Ascending aorta (tissue), 2 donors: ENCODE measurements at places on chromosomes 1 and 21. TPM values are rescaled to one million over a fixed set of nuclear protein-coding genes. Genes with fewer than 3 reads are reported as not detected.

DNA sequence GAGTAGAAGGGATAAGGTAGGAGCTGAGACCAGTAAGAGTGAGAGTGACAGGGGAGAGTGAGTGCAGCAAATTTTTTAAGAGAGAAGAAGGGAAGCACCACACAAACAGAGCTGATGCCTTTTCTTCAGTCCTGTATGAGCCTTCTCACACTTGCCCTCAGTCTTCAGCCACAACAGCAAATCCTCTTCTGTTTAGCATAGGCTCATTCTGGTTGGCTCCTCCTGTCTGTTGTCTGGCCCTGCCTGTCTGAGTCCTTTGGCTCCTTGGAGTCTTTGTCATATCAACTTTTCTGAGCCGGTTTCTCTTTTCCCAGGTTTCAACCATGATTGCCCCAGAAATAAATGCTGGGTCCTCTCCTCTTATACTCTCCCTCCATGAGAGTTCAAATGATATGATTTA, 12.7 kb upstream of the CASQ1 start:
- H3K4me1 ChIP-seq: no peaks in the 10 kb centered on the region
- no peak overlapping the region for H3K27ac ChIP-seq
- H3K36me3 ChIP-seq: no peaks in the 10 kb centered on the region
- no peak overlapping the region for H3K4me3 ChIP-seq
- H3K27me3 ChIP-seq: no peaks in the 10 kb centered on the region

DNA sequence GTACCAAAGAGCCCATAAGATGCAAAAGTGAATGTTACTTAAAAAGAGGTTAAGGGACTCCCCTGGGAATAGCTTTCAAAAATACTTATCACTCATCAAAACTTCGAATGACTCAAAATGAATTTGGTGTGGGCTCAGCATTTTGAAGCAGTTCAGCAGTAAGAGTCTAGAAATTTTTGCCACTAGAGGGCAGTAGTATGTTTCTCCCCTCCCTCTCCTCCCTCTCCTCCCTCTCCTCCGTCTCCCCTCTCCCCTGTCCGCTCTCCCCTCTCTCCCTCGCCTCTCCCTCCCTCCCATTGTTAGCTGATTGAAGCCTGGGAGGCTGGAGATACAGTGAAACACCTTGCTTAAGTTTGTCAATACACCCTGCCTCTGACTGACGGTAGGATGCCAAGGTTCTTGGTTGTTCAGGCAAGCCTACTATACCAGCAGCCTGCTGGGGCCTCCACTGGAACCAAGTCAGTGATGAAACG, 70.8 kb upstream of the TENT5C start:
- no peak for DNase-seq
- no peaks in the 10 kb centered on the region for H3K4me1 ChIP-seq
- H3K27ac ChIP-seq: no peak overlapping the region
- no peaks in the 10 kb centered on the region for H3K27me3 ChIP-seq

DNA sequence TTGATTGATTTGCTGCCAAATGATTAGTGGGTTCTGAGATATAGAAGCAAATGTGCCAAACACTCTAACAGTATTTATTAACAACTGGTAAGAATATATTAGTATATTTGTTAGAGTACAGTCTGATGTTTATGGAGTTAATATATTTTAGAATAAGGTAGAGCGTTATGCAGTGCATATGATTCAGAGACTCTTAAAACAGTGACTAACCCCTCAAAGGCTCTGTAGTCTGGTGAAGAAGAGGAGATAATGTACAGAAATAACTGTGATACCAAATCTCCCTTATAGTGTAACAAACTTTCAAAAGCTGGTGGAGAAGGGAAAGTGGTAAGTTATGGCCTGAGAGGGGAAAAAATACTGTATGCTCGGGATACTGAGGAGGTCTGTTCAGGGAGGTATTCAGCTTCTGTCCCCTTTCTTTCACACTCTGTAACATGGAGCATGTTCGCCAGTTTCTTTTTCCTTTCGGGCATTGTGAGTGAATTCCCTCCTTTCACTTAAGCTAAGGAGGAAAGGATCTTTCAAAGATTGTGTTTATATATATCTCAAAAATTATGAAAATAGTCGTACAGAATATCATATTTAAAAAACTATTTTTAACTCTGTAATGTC, 121.2 kb downstream of the ADGRL2 start:
- H3K36me3 ChIP-seq: no peaks in the 10 kb centered on the region
- DNase-seq: no peak
- no peaks in the 10 kb centered on the region for H3K27me3 ChIP-seq
- H3K4me3 ChIP-seq: no peak overlapping the region

DNA sequence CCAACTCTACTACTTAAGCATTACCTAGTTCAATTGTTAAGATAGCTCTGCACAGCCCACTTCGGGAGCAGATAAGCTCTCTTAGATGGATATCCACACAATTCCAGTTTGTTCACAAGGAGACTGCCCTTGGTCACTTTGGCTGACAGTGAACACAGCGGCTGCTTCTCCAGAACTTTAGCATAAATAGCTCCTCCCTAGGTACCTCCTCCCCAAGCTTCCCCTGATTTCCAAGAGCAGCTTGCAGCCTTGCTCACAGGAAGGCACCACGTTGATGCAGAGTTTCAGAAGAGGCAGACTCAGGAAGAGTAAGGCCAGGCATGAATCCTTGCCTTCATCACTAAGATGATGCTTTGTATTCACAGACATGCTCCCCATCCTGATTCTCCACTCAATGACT, 24.7 kb downstream of the TFF3 start:
- no peaks in the 10 kb centered on the region for H3K4me1 ChIP-seq
- no peaks in the 10 kb centered on the region for H3K27me3 ChIP-seq
- H3K36me3 ChIP-seq: no peaks in the 10 kb centered on the region

DNA sequence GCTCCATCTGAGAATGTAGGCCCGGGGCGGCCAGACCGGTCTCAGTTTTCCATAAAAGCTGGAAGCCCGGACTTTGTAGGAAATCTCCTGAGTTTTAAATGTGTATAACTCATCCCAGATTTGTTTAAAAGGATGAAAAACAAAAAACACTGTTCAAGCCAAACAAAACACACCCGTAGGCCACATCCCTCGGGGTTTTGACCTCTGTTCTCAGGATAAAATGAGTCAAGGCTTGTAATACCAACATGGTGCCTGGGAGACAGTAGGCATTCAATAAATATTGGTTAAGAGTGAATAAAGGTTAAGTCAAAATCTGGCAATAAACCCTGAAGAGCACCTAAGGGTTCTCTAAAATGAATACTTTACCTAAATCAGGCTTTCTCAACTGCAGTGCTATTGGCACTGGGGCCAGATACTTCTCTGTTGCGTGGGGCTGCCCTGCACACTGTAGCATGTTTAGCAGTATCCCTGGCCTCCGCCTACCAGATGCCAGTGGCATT, 55.0 kb downstream of the KAZN start:
- H3K27ac ChIP-seq: no peak overlapping the region
- H3K4me3 ChIP-seq: no peak overlapping the region
- no peaks in the 10 kb centered on the region for H3K27me3 ChIP-seq
- DNase-seq: no peak
- H3K36me3 ChIP-seq: no peaks in the 10 kb centered on the region
- no peaks in the 10 kb centered on the region for H3K4me1 ChIP-seq

DNA sequence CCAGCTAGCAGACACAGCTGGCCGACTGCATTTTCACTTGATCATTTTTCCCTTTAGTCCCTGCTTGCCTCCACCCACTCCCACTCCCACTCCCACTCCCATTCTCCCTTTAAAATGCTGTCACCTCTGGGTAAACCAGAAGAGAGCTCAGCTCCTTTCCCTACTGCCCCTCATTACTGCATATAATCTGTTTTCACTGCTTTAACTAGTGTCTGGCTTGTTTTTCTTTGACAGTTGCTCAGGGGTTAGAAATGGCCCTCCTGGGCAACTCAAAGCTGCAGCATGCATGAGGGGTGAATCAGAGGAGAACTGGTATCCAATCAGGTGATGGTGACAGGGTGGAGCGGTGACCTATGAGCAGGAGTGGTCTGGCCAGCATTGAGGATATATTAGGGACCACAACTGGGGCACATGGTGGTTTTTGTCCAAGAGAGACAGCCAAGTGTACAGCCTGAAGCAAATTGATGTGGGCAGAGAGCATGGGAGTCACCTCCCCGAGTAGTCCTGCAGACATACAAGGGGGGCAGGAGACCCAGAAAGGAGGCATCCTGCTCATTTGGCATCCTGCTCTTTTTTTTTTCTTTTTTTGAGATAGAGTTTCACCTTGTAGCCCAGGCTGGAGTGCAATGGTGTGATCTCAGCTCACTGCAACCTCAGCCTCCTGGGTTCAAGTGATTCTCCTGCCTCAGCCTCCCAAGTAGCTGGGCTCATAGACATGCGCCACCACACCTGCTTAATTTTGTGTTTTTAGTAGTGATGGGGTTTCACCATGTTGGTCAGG, 42.6 kb upstream of the SRSF10 start:
- peak overlapping the region; percentile 91 for H3K27ac ChIP-seq
- peaks cover 50% of the 10 kb centered on the region for H3K4me1 ChIP-seq
- H3K36me3 ChIP-seq: no peaks in the 10 kb centered on the region
- H3K27me3 ChIP-seq: no peaks in the 10 kb centered on the region
- no peak for DNase-seq
- no peak overlapping the region for H3K4me3 ChIP-seq

GRCh38 chr1:1989102-1989542, 14.5 kb downstream of the CFAP74 start:
- no peaks in the 10 kb centered on the region for H3K36me3 ChIP-seq
- H3K4me3 ChIP-seq: no peak overlapping the region
- H3K4me1 ChIP-seq: no peaks in the 10 kb centered on the region
- no peak for DNase-seq
- no peaks in the 10 kb centered on the region for H3K27me3 ChIP-seq
- H3K27ac ChIP-seq: no peak overlapping the region

GRCh38 chr1:47036764-47037163, 13.3 kb downstream of the CYP4X1 start:
- H3K27me3 ChIP-seq: no peaks in the 10 kb centered on the region
- H3K27ac ChIP-seq: no peak overlapping the region
- no peak for DNase-seq
- H3K36me3 ChIP-seq: peaks cover 10% of the 10 kb centered on the region
- peaks cover under 1% of the 10 kb centered on the region for H3K4me1 ChIP-seq

DNA sequence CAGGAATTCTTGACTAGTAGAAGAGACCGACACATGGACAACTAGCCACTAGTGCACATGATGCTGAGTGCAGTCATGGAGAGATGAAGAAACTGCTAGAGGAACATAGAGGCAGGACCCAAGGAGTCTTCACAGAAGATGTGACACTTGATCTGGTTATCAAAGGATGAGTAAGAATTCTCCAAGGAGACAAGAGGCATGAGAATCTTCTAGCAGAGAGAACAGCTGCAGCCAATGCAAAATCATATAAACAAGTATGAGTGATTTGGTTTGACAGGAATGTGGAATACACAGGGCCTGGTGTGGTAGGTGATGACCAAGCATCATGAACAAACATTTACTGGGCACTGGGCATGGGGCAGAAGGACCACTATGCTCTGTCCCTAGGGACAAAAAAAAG, 140.9 kb upstream of the CTTNBP2NL start:
- no peaks in the 10 kb centered on the region for H3K27me3 ChIP-seq
- no peak overlapping the region for H3K27ac ChIP-seq
- no peaks in the 10 kb centered on the region for H3K36me3 ChIP-seq
- no peaks in the 10 kb centered on the region for H3K4me1 ChIP-seq
- DNase-seq: peak; percentile 12
- H3K4me3 ChIP-seq: no peak overlapping the region

GRCh38 chr1:159664247-159664646, 50.1 kb downstream of the CRP start:
- no peaks in the 10 kb centered on the region for H3K27me3 ChIP-seq
- no peak overlapping the region for H3K27ac ChIP-seq
- DNase-seq: no peak
- H3K4me1 ChIP-seq: no peaks in the 10 kb centered on the region
- H3K36me3 ChIP-seq: no peaks in the 10 kb centered on the region

DNA sequence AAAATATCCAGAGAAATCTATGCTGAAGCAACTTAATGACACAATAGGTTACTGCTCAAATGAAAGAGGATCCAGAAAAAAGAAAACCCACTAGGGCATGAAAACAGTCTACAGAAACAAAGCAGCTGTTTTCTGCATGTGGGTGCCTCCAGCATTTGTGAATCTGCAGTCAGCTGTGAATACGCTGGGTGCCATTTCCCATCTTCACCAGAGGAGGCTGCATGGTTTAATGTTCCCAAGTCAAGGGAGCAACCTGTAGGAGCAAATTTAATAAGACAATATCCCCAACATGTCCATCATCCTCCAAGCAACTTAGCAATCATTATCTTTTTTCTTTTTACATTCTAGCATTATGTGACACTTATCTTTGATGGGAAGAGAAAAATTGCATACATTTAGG, 396.6 kb downstream of the BRINP2 start:
- no peaks in the 10 kb centered on the region for H3K36me3 ChIP-seq
- no peak for DNase-seq
- no peak overlapping the region for H3K4me3 ChIP-seq

GRCh38 chr1:185601189-185601588, 133.0 kb upstream of the HMCN1 start:
- no peaks in the 10 kb centered on the region for H3K27me3 ChIP-seq
- H3K4me1 ChIP-seq: no peaks in the 10 kb centered on the region
- no peak for DNase-seq
- no peak overlapping the region for H3K4me3 ChIP-seq
- H3K36me3 ChIP-seq: no peaks in the 10 kb centered on the region

DNA sequence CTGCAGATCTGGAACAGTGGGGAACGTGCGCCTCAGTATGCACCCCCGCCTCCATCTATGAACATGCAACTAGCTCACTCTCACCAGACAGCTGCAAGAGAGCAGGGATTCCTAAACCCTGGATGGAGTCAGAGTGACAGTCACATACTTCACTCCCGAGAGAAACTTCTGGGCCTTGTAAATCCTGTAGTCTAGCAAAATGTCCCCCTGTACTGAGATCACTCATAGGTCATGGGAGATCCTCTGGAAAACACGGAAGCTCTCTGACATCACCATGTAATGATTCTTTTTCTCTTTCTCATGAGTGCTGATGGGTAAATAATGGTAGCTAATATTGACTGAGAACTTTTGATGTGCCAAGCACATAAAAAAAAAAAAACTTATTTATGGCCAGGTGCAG, 23.4 kb upstream of the TARDBP start:
- no peak for DNase-seq
- no peaks in the 10 kb centered on the region for H3K27me3 ChIP-seq
- H3K4me3 ChIP-seq: no peak overlapping the region
- no peaks in the 10 kb centered on the region for H3K4me1 ChIP-seq

TCHH gene
- not detected for total RNA-seq

NGF gene
- total RNA-seq: 2.1 TPM

SEMA4A gene
- total RNA-seq: 0.64 TPM
